ENCODE measurements at places on chromosomes 12 and 14.
A peak's percentile ranks its signal among the peaks of the same experiment; 100 is the strongest.

- DNase-seq = no peak
Observed at GRCh38 chr14:74551431-74552371, 58.1 kb downstream of the ISCA2 start.

- DNase-seq = no peak
Observed at GRCh38 chr14:44896275-44897040, 65.3 kb downstream of the KLHL28 start.

DNA sequence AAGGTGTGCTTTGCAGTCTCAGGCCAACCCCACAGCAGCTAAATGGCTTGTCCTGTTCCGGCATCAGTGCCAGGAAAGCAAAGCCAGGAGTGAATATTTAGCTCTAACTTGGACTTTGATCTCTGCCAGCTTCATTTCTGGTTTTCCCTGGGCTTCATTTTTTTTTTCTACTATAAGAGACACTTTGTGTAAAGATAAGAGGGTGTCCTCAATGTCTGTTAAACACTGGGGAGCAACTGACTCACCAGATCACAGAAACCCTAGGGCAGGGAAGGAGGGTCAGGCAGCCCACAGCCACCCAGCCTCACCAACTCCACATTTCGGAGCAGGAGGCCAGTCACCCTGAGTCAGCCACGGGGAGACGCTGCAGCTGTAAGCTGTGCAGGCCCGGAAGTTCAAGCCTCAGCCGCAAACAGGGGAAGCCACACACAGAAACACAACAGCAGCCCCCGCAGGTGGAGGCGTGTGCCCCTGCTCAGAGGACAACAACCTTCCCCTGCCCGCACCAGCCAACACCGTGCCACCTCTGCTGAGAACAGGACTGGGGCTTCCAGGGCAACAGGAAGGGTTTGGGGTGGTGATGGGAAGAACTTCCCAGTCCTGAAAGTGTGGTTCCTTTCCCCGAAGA lies 6.3 kb downstream of the TNFRSF1A start:
- peak; percentile 87 for DNase-seq

DNA sequence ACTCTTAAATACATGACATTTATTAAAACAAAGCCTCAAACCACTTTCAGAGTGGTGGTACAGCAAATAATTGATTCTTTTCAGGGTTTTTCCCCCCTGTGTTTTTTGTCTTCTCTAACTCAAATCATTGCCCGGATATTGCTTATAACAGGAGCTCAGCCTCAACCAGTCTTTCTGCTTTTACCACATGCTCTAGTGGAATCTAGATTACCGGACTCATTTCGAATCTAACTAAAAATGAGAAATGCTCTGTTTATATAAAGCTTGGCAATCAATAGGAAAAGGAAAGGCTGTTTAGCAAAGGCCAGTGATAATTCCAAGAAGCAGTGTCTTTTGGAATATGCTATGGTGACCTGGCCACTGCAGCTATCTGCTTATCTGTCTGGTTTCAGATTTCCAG lies 161.5 kb downstream of the ETV6 start:
- DNase-seq = peak; percentile 34

DNA sequence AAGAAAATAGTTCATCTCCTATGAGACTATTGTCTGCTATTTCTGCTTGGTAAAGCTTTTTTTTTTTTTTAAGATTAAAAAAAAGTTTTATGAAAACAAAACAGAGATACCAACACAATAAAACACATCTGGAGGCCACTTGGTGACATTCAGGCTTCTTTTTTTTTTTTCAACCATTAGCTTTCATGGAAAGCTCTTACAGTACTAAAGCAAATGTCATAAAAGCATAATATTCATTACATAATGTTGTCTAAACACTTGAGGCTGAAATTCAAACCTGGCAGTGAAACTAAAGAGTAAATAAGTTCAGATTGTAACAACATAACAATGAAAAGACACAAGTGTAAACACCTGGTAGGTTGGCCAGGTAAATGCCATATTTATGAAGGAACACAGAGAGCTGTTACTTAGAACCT lies 14.7 kb downstream of the PRICKLE1 start:
- DNase-seq = no peak

GRCh38 chr12:24848941-24849477 lies 99.9 kb downstream of the BCAT1 start:
- DNase-seq = no peak

DNA sequence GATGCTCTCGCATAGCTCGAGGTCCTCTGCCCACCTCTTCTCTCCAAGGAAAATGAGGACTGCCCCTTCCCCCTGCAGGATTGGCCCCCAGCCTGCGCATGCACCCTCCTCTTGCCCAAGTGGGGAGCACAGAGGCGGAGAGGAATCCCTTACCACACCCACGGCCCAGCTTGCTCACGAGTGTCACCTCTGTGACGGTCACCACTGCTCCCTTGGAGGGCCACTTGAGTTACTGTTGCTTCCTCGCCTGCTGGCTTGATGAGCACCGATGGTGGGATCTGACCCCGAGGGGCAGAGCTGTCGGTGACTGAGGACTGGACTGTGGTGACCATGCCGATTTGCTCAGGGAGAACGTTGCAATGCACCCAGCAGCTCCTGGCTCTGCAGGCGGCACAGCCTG lies 41.7 kb downstream of the FOXN4 start:
- DNase-seq = no peak

GRCh38 chr14:85417396-85417795 lies 112.5 kb upstream of the FLRT2 start:
- no peak for DNase-seq

DNA sequence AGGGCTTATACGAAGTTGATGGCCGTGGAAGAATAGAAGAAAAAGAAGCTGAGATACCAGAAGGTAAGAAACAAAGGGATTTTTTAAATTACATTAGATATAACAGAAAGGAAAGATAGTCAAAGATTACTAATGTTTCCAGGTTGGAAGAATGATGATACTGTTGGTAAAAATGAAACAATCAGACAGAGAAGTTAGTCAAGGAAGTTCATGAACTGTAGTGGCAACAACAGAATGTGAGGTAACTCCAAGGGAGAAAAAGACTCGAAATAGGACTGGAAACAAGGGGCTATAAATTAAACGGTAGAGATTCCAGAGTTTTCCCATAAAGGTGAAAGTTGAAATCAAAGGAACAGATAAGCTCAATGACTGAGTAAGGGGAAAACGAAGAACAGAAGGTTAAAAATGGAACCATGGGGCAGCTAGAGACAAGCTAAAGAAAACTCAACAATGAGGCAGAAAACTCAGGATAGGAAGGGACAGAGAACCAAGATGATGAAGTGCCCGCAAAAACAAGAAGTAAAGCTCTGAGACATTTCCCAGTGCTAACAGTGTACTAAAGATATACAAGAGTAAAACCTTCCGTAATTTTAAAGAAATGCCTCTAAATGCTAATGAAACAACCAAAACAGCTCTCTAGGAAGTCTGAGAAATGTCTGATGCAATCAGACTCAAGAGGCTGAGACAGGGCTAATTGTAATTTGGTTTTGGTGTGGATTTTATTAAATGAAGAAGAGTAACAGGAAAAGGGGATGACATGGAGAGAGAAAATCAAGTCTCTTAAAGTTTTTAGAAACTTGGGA lies 70.0 kb downstream of the PPP2R5E start:
- peak; percentile 63 for DNase-seq

- DNase-seq = peak; percentile 89
Observed at GRCh38 chr12:10721651-10722501, 1.2 kb downstream of the YBX3 start.

DNA sequence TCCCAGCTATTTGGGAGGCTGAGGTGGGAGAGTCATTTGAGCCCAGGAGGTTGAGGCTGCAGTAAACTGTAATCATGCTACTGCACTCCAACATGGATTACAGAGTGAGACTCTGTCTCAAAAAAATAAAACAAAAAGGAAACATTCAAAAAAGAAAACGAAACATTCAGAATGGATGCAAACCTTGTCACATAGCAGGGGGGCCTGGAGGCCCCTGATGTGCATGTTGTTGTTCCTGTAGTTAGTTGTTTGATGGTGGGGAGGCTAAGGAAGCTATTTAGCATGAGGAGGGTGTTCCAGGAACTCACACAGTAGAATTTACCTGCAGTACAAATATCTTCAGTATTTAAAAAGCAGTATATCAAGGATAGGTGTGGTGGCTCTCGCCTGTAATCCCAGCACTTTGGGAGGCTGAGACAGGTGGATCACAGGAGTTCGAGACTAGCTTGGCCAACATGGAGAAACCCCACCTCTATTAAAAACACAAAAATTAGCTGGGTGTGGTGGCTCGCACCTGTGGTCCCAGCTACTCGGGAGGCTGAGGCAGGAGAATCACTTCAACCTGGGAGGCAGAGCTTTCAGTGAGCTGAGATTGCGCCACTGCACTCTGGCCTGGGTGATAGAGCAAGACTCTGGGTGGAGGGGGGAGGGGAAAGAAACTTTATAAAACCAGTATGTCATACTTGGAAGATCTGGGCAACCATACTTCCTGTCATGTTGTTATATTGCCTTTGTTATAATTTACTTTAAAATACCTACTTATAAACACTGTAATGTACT lies 17.6 kb upstream of the AEBP2 start:
- DNase-seq = peak; percentile 29

- DNase-seq = no peak
Observed at GRCh38 chr12:89879766-89880165, 171.1 kb upstream of the ATP2B1 start.

DNA sequence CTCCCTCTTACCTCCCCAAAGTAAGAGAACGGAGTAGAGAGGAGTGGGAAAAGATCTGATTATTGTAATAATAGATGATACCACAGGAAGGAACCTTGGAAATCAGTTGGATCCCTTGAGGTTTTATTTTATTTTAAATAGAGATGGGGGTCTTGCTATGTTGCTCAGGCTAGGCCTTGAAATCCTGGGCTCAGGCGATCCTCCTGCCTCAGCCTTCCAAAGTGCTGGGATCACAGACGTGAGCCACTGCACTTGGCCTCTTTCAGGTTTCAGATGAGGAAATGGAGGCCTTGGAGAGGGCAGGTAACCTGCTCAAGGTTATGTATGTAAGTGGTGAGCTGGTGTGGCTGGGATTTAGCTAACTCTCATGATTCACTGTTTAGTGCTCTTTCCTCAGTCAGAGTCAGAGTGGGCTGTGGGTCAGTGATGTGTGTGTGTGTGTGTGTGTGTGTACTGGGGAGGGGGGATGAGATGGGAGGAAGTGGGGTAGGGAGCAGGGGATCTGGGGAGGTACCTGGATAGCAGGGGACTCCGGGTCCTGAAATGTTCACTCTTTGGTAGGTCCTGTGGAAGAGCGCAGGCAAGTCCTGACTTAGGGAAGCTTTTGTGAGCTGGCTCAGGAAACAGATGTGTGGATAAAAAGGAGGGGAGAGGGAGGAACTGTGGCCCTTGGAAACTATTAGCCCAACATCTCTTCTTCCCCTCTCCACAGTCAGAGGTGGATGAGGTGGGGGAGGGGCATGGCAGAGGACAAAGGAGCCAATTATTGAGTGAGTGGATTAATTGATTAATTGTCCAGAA lies 4.7 kb upstream of the CISTR start:
- DNase-seq = no peak

GRCh38 chr12:24742378-24742777 lies 206.5 kb downstream of the BCAT1 start:
- DNase-seq = peak; percentile 45

DNA sequence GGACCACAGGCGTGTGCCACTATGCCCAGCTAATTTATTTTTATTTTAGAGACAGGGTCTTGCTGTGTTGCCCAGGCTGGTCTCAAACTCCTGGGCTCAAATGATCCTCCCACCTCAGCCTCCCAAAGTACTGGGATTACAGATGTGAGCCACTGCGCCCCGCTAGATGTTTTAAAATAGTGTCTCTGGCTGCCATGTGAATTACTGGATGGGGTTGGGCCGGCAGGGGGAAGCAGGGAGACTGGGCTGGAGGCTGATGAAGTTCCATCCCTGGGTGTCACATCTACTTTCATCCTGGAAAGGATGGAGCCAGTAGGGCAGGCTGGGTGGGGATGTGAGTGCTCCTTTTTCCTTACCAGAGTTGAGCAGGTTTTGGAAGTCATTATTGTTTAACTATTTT lies 46.1 kb downstream of the DNAH10 start:
- no peak for DNase-seq

GRCh38 chr12:119592232-119592631 lies 1.3 kb upstream of the TMEM233 start:
- peak; percentile 73 for DNase-seq

GRCh38 chr14:31944256-31945073 lies 132.6 kb upstream of the ARHGAP5 start:
- no peak for DNase-seq

- DNase-seq = peak; percentile 46
Observed at GRCh38 chr12:45977620-45978019, 12.8 kb downstream of the SCAF11 start.

GRCh38 chr12:73374360-73374759 lies 1102.2 kb downstream of the TRHDE start:
- no peak for DNase-seq

GRCh38 chr12:118063576-118064391 lies 2.8 kb upstream of the WSB2 start:
- peak; percentile 66 for DNase-seq

DNA sequence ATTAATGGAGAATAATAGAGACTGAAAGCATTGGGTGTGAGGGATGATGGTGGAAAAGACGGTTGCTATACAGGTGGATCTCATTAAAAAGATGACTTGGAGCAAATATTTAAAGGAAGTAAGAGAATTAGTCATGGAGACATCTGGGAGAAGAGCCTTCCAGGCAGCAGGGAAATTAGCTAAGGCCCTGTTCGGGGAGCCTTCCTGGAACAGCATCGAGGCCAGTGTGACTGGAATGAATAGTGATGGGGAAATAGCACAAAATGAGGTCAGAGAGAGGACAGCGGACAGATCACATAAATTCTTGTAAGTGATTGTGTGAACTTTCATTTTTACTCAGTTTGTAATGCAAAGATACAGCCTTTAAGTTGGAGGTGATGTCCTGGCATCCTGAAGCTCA lies 842.3 kb downstream of the SLC6A15 start:
- DNase-seq = no peak

DNA sequence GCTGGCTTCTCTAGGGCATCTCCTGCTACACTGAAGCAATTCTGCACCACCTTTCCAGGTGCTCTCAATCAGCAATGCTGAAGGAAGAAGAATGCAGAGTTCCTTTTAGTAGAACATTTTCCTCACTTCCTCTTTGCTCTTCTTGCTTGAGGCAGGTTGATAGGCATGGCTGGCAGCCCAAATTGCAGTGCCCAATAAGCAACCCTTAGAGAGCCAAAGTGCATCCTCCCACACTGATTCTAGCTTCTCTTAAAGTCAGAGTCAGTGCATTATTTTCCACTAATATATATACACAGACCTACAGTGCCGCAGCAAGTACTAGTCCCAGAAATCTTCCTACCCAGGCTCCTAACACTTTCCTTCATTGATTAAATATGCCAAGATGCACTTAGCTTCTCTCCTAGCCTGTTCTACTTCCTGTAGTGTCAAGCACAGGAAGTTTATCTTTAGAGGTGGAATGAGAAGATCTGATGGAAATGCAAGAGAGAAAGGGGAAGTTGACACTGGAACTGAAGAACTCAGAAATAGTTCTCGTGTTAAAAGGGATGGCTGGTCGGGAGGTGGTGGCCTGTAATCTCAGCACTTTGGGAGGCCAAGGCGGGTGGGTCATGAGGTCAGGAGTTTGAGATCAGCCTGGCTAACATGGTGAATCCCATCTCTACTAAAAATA lies 132.7 kb downstream of the SSPN start:
- peak; percentile 81 for DNase-seq

Measured in OCI-M1 (cell line).